ENCODE measurements at places on chromosomes 6 and 20.
A peak's percentile ranks its signal among the peaks of the same experiment; 100 is the strongest.

DNA sequence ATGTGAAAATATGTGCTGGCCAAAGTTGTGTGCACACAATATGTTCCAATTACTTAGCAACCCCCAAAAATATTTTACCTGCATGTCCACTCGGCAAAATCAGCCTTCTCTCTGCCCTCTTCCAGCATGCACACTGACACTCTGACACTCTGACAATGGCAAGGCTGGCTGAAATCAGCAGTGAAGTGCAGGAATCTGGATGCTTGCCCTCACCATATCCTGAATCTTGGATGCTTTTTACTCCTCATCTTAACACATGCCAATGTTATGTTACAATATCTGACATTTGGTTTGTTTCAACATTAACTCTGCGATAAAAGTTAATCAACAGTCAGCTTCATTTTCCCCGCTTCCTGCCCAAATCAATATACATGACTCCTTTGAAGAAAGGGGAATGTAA is 203.2 kb downstream of the COL9A1 start:
- DNase-seq: no peak

DNA sequence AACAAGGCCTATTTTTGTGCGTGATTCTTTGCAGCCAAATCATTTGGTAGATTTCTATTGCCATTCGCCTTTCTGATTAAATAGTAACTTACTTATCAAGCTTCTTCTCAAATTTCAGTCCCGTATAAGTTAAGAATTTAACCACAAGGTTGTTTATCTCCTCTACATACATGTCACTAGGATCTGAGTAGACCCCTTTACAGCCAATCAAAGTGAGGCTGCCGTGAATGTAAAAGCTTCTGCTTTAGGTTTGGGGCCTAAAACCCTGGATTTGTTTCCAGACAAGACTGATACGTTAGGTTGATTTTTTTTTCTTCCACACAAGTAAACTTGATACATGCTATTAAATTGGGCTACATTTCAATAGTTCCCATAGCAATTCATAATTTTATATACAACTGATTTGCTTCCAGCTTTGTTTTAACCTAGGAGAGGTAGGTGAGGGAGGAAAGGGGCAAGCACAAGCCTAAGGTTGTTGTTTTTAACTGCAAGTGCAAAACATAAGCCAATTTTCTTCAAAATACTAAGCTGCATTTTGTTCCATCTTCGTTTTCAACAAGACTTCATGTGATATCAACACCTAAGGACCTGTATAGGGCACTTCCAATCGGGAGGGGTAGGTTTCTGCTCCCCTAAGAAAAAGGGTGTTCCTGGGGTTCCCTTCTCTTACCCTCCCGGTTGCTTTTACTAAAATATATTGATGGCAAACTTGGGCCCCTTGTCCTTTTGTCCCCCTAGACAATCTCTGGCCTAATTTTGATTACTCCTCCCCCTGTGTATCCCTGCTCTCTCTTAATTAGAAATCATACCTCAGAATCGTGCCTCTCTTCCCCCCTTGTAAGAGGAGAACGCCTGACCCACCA is 1.7 kb downstream of the RANBP9 start:
- DNase-seq: no peak

DNA sequence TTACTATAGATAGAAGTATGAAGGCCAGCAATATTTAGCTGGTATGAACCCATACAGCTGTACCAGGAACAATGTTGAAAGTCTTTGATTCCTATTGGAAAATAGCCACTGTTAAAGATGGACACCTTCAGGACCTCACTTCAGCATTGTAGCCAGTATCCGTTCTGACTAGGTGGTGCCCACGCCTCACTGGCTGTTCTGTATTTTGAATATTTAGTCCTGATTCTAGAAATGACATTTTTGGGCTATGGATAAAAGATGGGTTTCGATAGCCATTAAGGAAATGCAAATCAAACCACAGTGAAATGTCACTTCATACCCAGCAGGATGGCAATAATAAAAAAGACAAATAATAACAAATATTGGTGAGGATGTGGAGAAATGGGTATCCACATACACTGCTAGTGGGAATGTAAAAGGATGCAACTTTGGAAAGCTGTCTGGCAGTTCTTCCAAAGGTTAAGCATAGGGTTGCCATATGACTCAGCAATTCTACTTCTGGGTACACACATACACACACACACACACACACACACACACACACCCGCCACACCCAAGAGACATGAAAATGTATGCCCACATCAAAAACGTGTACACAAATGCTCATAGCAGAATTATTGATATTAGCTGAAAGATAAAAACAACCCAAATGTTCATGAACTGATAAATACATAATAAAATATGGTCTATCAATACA is 56.8 kb downstream of the UTRN start:
- no peak for DNase-seq

GRCh38 chr20:50885781-50886180 is 45.5 kb downstream of the ADNP start:
- DNase-seq: no peak

GRCh38 chr20:58554541-58554940 is 39.3 kb upstream of the APCDD1L start:
- no peak for DNase-seq

DNA sequence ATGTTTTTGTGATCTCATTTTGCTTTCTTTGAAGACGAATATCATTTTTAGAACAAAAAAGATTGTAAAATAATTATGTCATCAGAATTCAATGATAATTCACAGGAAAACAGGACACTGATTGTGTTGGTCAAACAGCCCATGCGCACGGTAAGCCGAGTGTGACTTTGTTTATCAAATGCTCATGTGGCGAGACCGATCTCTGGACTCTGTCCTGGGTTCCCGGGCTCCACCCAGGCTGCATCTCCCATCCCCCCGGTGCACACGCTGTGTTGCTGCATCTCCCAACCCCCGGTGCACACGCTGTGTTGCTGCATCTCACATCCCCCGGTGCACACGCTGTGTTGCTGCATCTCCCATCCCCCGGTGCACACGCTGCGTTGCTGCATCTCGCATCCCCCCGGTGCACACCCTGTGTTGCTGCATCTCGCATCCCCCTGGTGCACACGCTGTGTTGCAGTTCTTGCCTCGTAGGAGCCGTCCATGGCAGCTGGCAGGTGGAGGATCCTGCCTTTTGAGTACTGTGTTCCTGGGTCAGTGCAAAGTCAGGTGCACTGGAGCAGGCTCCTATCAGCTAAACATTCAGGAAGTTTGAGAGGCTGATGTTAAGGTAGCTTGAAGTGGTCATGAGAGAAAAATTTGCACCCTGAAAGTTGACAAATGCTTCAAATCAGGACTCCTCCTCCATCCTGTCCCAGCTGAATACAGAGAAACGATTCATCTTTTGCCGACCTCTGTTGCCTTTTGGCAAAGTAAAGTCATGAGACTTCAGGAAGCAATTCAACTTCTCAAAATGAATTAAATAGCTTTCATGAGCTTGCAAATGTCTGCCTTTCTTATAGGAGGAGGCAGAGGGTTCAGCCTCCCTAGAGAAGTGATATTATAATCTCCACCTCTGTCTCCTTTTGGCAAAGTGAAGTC is 77.1 kb upstream of the FRMD1 start:
- DNase-seq: no peak

- DNase-seq: peak; percentile 30
These were observed 253.1 kb downstream of the LY86 start for GRCh38 chr6:6841571-6841970.

DNA sequence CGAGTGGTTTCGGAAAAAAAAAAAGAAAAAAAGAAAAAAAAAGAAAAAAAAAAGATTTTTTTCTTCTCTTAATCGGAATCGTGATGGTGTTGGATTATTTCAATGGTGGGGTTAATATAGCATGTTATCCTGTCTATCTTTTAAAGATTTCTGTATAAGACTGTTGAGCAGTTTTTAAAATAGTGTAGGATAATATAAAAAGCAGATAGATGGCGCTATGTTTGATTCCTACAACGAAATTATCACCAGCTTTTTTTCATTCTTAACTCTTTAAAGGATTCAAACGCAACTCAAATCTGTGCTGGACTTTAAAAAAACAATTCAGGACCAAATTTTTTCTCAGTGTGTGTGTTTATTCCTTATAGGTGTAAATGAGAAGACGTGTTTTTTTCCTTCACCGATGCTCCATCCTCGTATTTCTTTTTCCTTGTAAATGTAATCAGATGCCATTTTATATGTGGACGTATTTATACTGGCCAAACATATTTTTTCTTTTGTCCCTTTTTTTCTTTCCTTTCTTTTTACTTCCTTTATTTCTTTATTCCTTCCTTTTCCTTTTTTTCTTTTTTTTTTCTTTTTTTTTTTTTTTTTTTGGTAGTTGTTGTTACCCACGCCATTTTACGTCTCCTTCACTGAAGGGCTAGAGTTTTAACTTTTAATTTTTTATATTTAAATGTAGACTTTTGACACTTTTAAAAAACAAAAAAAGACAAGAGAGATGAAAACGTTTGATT is 3.6 kb downstream of the SOX4 start:
- no peak for DNase-seq

GRCh38 chr6:149933461-149933860 is 8.4 kb upstream of the ULBP2 start:
- no peak for DNase-seq
